Left renal pelvis (tissue), 4 donors: ENCODE measurements at places on chromosomes 11 and 22.

GRCh38 chr11:10893714-10894151 is 35.9 kb upstream of the ZBED5 start:
- DNase-seq: no peak

GRCh38 chr11:112225753-112226061 is 521 bp upstream of the PTS start:
- no peak for DNase-seq

GRCh38 chr11:129023968-129024676 is 81.5 kb upstream of the TP53AIP1 start:
- DNase-seq: peak; percentile 27

DNA sequence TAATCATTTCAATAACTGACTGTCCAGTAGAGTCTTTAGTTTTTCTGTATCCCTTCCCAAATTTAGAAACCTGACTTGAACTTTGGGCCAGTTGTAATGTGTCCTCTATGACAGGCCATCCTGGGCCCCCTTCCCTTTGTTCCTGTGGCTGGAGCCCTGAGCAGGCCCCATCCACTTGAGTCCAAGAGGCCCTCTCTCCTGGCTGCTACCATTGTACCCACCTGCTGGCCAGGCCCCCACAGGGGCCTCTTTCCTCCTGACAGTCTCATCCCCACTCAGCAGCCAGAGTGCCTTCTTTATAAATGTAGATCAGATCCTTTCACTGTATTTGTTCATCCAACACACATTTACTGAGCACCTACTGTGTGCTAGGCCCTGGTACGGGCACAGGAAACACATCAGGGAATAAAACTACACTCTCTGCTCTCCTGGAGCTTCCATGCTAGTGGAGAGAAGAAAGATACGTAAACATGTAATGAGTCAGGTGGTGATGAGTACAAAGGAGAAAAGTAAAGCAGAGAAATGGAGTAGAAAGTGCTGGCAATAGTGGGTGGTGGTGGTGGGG is 2.7 kb upstream of the LRP5 start:
- no peak for DNase-seq

DNA sequence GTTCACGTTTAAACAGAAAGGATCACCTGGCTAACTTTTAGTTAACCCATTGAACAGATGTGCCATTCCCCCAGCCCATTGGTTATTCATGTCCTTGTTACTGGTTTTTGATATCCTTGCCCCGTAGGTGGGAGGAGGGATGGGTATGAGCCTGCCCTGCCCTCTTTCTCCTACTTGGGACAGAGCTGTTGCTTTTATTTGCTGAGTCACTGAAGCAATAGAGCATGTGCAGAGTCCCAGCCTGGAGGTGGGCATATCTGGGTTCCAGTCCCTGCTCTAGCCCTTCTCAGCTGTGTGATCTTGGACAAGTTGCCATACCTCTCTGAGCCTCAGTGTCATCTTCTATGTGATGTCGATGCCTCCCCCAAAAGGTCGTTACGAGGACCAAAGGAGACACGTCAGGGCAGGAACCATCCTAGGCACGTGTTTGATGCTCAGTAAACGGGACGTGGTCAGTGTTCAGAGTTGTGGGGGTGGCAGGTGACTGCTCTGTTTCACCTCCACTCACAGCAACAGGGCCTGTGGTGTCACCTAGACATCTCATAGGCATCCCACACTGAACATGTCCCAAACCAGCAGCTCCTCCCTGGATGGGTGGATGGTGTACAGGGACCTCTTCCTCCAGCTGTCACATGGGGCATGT is 61.0 kb downstream of the BMAL1 start:
- no peak for DNase-seq

DNA sequence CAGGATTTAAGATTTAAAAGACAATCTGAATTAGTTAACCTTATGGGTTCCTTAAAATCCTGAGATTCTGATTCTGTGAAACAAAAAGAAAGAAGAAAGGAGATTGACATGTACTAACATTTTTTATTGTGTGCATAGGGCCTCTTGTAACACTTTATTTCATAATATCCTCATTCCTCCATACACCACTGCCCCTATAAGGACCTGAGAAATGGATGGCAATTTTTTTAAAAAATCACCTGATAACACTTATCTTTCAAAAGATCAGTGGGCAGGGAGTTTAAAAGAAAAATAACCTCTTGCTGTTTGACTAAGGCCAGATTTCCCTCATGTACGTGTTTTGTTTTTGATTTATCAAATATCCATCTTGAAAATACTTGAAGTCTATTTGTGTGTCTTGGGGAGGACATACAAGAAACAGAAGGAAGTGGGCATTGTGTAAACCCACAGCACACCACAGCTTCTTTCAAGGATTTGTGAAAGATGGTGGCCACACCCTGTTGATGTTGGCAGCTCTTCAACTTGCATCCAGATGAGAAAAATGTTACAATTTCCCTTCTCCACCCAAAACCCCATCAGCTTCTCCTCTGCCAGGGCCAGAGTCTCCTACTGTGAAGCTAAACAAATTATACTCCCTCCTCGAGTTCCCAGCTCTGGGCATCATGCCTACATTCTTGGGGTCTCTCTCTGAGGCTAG is 35.0 kb upstream of the MPEG1 start:
- no peak for DNase-seq

DNA sequence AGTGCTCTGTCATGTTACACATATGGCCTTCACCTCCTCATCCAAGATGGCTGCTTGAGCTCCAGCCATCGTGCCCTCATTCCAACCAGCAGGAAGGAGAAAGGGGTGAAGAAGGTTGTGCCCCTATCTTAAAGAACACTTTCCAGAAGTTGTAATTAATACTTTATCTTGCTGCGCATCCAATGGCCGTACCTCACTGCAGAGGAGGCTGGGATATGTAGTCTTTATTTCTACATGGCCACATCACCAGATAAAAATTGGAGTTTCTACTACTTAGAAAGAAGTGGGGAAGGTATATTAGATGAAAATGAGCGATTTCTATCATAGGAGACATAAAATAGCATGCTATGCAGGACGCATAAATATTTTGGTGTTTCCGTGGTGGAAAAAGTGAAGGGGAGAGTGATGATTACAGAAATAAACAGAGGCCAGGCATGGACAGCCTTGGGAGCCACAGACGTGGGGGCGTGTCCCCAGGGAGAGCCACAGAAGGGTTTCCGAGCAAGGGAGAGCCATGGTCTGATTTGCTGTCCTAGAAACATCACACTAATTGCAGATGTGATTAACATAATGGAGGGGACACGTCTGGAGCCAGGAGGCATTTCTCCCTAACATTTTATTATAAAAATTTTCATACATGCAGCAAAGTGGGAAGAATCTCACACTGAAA is 8.8 kb upstream of the MB start:
- no peak for DNase-seq

DNA sequence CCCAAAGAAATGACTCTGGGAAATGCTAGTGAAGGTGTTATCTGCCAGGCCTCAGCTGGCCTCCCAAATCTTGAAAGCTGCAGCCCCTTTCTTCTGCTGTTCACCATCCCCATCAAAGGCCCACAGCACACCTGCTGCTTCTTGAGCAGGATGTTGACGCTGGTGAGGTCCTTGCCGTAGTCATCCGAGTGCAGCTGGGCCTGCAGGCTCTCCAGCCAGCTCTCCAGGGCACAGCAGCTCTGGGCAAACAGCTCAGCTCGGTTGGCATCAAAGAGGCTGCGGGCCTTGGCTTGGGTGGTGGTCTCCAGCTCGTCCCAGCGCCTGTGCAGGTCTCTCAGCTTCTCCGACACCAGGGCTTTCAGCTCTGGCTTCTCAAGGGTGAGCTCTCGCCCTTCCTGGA is 18.5 kb upstream of the RBM4B start:
- no peak for DNase-seq

GRCh38 chr11:47489395-47489755 is 40.4 kb upstream of the RAPSN start:
- DNase-seq: no peak

DNA sequence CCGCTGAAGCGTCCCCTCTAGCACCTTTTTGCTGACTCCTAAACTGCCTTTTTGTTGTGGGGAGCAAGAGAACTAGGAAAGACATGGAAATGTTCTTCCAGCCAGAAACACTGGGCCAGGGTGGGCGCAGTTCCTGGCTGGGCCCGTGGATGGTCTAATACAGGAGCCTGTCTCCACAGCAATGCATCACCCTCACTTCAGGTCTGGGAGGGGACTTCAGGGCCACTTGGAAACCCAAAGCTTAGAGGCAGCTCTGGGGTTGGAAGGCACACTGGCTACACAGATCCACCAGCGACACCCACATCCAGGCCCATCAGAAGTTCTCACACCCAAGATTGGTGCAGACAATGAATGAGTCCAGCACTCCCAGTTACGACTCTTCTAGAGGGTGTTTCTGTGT is 120.3 kb downstream of the ETS1 start:
- DNase-seq: no peak

DNA sequence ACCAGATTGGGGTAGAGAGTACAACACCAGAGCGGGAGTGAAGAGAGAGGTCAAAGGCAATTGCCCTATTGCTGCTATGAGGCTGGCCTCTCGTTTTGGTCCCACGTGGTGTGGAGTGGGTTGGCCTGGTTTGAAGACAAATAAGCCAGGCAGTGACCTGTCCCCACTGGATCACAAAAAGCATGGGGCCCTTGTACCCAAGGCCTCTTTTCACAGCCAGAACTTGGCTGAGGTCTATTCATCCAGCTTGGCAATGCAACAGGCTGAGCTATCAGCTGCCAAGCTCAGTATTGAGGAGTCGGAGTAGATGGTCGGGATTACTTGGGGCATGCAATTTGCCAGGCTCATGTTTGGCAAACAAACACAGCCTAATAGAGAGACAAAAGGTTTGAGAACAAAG is 19.2 kb upstream of the GALNT18 start:
- no peak for DNase-seq

- DNase-seq: peak; percentile 32
These were observed 34.8 kb upstream of the CARS1 start for GRCh38 chr11:3091846-3092602.

- DNase-seq: no peak
These were observed 29.9 kb downstream of the C11orf96 start for GRCh38 chr11:43972366-43972765.

DNA sequence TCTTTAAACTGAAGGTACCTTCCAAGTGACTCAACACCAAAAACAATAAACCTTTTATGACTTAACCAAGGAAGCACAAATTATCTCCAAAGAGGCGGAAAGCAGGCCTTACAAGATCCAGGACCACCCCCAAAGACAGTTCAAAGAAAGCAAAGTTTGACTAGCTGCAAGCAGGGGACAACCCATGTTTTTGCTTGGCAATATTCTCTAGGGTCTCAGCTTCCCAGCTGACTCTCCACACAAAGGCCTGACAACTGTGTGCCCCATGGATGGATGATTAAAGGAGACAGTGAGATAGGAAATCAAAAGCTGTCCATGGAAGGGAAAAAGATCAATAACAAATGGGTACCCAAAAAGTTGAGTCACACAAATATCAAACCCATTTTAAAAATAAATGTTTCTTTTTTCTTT is 232.2 kb downstream of the DDX10 start:
- DNase-seq: no peak

- no peak for DNase-seq
These were observed 39.2 kb downstream of the POU2AF1 start for GRCh38 chr11:111339758-111340388.

DNA sequence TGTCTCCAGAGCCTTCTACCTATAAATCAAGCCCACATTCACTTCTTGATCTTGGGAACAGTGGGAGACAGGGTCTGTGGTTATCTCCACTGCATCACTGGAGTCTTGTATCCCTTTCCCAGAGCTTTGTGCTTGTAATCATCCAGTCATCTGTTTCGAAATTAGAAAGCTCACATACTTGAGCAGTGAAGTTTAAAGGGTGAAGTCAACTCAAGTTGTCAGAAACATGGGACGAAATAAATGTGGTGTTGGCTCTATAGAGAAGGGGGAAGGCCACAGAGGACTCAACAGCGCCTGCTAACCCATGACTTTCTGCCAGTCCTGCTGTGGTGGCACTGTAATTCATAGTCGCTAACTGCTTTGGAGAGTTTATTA is 197.5 kb downstream of the DBX1 start:
- no peak for DNase-seq

GRCh38 chr22:30717952-30718351 is 23.3 kb downstream of the OSBP2 start:
- no peak for DNase-seq

- DNase-seq: no peak
These were observed 2.0 kb downstream of the PACS1 start for GRCh38 chr11:66072081-66072480.

- no peak for DNase-seq
These were observed 26.4 kb downstream of the CDKN1C start for GRCh38 chr11:2858995-2859698.

GRCh38 chr22:39266398-39267030 is 21.7 kb upstream of the PDGFB start:
- no peak for DNase-seq

DNA sequence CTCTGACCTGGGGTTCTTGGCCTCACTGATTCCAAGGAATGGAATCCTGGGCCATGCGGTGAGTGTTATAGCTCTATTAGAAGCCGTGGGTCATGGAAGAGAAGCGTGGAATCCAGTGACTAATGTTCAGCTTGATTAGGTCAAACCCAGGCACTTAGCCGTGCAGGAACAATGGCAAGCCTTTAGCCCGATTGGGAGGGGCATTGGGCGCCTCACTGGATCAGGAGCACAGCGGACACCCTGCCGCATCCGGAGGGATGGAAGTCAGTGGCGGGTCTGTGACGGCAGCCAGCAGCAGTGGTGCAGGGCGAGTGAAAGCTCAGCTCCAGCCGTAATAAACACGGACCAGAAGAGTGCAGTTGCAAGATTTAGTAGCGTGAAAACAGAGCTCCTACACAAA is 20.5 kb upstream of the SLC17A6 start:
- DNase-seq: no peak

DNA sequence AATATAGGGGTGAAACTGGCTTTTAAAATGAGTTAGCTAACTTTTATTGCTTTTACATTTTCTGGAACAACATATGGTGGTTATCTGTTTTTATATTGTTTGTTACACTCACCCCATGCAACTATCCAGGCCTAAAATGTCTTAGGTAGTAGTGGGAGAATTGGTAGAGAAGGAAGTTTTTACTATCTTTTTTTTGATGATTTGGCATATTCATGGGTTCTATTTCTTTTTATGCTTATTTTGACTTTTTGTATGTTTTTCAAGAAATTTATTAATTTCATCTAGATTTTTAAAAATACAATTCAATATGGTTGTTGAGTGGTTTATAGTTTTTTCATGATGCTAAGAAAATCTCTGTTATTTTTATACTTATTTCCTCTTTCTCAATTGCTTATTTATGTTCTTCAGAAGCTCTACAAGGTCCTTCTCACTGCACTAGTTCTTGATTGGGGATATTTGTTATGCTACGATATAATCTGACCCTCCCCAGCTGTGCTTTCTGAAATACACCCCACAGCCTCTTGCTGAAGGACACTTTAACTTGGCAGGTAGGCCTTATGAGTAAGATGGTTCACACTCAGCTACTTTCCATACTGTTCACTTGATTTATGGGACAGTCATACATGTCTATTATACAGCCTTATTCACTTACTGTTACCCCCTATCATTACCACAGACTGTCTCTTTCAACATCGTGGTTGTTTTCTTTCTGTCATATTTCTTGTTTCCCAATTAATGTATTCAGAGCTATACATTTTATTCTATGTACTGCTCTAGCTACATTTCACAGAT is 431.2 kb downstream of the METTL15 start:
- DNase-seq: no peak

- no peak for DNase-seq
These were observed 282.5 kb downstream of the ETS1 start for GRCh38 chr11:128304666-128305485.

- DNase-seq: no peak
These were observed 16.3 kb upstream of the CLMP start for GRCh38 chr11:123211149-123211852.

- DNase-seq: no peak
These were observed 1065.2 kb downstream of the JRKL start for GRCh38 chr11:97454988-97455387.

- no peak for DNase-seq
These were observed 290.0 kb upstream of the CHORDC1 start for GRCh38 chr11:90512846-90513245.
